ENCODE measurements at places on chromosomes 3 and 15.
A peak's percentile ranks its signal among the peaks of the same experiment; 100 is the strongest.

- DNase-seq, result no peak
These were observed 44.4 kb downstream of the MECOM start for GRCh38 chr3:169618894-169619792.

- DNase-seq, result no peak
These were observed 33.6 kb downstream of the KIF15 start for GRCh38 chr3:44795197-44795596.

- DNase-seq, result no peak
These were observed 376.6 kb downstream of the RSL24D1 start for GRCh38 chr15:54820098-54820497.

DNA sequence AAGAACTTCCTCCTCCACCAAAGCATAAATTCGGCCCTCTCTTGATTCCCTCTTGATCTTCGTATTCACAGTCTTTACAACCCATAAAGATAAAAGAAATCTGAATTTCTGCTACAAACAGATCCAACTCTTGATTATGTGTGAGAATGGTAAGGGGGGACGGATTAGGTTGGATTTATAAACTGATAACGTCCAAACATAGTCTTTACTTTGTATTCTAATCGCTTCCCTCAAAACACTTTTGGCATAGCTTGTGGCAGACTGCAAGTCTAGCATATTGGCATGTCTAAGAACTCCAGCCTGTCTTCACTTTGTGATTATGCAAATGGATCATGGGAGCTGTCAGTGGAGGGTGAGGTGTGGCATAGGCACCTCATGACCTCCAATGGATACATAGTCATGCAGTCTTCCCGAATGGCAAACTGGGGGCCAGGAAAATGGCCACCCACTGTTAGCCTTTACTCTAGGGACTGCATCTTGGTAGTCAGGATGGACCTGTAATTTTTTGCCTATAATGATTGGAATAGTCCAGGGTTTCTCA lies 24.3 kb upstream of the GPR171 start:
- no peak for DNase-seq

- no peak for DNase-seq
These were observed 65.2 kb upstream of the CHL1 start for GRCh38 chr3:131151-131888.

GRCh38 chr3:132605374-132605792 lies 8.3 kb downstream of the ACKR4 start:
- no peak for DNase-seq

DNA sequence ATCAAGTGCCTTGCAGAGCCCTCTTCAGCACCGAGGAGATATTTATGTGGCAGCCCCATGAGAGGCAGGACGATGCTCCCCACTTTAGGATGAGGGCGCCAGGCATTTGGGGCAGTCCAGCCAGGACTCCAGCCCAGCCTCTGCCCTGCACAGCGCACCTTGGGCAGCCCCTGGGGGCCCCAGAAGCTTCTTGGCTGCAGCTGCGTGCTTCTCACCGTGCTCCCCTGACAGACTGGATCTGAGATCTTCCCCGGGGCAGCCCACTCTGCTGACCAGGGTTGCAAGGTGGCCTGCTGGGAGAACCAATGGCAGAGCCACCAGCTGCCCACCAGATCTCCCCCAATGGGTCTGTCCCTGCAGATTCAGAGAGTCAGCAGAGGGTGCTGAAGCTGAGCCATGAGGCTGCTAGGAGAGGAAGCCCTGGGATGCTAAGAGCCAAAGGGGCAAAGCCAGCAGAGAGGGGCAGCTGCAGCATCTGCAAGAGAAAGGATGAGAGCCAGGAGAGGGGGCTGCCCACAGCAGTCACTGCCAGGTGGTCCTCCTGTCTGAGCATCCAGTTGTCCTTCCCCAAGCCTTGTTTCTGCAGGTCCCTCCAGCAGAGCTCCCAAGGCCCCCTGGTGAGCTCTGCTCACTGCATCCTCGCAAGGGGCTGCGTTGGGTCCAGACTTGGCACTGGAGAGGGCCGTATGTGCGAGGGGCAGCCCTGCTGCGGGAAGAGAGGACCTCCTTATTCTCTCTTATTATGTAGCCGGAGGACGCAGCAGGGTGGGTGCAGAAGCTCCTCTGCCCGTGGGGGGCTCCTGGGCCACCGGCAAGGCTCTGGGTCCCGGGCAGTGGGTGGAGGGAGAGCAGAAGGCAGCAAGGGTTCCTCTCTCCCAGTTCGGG lies 14.7 kb upstream of the KLF13 start:
- peak; percentile 3 for DNase-seq

DNA sequence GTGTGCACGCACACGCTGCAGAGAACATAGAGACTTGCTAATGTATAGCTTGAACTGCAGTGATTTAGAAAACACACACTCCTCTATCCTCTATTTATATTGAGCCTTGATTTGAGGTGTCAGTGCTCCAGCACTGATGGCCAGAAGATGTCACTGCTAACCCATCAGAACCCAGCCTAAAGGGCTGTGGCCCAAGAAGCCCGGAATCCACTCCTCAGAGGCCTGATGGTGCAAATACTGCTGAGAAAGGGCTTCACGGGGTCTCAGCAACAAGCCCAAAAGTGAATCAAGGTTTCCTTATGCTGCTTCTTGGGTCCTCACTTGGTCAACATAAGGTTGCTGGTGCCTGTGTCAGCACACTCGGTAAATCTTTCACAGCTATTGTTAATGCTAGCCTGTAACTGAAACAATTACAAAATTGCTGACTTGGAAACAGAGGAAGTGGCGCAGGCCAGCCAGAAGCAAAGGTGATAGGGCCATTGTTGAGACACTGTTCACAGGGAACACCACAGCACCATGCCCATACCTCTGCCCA lies 60.3 kb downstream of the HEG1 start:
- DNase-seq, result peak; percentile 72

DNA sequence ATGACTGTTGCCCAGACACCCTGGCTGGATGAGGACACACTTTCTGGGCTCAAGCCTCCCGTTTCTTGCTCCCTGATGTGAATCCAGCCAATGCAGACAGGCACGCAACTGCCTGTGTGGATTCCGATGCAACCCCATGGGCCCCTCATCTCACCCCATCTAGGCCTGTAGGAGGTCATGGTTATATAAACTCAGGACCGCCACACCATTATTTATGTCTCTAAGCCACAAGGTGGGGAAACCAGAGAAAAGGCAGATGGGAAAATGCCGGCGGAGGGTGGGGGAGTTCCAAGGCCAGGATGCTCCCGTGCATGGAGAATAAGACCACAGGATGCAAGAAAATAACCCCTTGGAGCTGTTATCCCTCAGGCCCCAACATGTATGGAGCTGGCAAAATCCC lies 2.0 kb downstream of the MESP1 start:
- no peak for DNase-seq

GRCh38 chr15:70563561-70564095 lies 199.7 kb downstream of the UACA start:
- no peak for DNase-seq

GRCh38 chr3:156725682-156726081 lies 51.3 kb downstream of the TIPARP start:
- DNase-seq, result no peak

- DNase-seq, result no peak
These were observed 535.1 kb downstream of the SOX2 start for GRCh38 chr3:182246870-182247269.

DNA sequence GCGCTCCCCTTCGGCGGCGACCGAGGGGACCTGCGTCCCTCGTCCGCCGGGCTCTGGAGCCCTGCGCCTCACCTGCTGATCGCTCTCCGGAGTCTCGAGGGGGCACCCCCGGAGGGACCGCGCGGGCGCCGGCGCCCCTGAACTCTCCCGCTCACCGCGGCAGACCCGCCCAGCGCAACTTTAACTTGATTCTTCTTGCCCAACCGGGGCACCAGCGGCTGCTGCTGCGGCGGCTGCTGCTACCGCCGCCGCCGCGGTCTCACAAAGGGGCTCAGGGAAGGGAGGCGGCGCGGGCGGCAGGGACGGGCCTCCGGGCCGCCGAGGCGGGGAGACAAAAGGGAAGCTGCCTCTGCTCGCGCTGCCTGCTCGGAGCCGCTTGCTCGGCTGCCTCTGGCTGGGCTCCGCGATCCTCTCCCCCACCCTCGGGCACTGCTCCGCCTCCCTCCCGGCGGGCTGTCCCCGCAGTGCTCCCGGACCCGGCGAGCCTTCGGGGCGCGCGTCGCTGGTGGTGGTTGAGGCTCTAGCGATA lies at the start of gene PPM1L:
PPM1L (plus strand) TSS at position 456 of the 529 bp plus-strand sequence.
- peak; percentile 53 for DNase-seq

DNA sequence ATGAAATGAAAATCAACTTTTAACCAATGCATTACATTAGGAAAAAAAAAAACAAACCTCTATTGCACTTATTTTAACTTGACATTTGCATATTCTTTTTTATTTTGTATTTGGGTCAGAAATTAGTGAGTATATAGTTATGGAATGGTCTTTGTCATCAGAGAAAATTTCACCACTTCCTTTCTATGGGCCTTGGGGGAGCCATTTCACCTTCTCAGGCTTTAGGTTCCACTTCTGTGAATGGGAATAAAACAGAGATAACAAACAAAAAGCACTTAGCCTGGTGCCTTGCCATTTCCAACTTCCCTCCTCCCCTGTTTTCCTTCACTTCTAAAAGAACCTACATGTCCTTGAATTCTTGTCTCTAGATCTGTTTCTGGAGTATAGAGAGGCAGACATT lies 168.0 kb upstream of the STT3B start:
- no peak for DNase-seq

DNA sequence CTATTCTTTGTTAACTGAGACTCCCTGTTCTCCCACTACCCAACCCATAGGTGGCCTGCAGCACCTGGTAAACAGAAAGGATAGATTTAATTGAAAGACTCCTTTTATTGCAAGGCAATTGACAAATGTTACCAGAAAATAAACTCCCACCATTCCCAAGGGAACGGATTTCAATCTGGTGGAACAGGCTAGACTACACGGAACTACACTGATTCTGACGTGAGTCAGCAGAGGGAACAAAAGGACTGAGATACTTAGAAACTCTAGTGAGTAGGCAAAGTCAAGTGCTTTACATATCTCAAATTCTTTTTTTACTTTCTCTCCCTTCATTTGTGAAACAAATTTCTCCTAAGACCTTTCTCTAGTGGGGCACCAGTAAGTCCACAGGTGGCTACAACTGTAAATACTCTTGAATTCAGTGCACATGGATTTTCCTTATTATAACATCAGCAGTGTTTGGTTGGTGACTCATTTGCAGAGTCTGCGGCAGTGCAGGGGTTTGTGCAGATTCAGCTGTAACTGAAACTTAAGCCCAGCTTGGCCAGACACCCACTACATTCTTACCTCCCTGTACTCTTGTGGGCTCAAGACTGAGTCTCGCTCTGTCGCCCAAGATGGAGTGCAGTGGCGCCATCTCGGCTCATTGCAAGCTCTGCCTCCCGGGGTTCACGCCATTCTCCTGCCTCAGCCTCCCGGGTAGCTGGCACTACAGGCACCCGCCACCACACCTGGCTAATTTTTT lies 34.3 kb upstream of the PLSCR2 start:
- DNase-seq, result no peak

DNA sequence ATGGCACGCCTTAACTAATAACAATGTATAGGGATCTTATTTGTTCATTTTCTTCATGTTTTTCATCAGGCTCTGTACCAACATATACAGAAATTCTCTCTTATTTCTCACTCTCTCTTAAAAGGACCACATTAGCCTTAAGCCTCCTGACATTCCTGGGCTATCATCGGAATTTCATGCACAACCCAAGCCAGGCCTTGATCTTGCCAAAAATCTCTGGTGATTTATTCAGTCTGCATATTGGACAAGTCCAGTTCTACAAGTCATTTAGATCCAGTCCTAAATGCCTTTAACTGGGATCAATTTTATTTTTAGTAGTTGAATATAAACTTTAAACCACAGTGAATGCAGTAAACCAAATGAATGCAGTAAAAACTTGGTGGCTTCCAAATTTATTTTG lies 385.4 kb downstream of the MECOM start:
- no peak for DNase-seq

DNA sequence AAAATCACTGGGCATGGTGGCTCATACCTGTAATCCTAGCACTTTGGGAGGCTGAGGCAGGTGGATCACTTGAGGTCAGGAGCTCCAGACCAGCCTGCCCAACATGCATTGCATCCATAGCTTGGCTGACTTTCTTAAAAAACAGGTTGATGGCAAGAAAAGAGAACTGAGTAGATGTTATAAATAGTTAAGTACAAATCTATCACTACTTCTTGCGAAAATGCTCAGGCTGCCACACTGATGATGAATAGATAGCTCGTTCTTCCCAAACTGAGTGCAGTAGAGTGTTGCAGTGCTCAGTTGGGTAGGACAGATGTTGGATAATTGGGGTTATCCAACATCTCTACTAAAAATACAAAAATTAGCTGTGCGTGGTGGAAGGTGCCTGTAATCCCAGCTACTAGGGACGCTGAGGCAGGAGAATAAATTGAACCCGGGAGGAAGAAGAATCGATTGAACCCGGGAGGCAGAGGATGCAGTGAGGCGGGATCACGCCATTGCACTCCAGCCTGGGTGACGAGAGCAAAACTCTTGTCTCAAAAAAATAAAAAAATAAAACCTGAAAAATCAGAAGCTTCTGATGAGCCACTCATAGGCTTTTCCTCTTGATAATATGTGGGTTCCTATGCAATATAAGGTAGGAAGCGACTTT lies 1.2 kb downstream of the BTLA start:
- DNase-seq, result peak; percentile 45

DNA sequence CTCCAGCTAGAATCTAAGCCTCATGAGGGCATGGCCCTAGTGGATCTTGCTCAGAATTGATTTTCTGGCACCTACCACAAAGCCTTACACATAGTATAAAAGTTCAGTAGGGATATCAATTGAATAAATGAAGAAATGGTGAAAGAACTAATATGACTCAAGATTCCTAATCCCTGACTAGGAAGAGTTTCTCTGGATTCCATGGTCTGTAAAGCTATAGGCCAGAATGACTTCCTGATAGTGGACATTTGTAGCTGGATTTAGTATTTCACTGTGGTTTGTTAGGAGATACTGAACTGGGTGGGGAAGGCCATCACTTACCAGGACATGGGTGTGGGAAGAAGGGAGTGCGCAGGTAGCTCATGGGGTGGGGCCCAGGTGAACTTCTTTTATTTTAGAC lies 168.9 kb downstream of the RAP2B start:
- no peak for DNase-seq

- no peak for DNase-seq
These were observed 230.7 kb upstream of the LYSMD4 start for GRCh38 chr15:99963976-99964375.

GRCh38 chr15:101615414-101615985 lies 36.7 kb downstream of the TM2D3 start:
- no peak for DNase-seq

- no peak for DNase-seq
These were observed 22.9 kb upstream of the SLC4A7 start for GRCh38 chr3:27507111-27507510.

DNA sequence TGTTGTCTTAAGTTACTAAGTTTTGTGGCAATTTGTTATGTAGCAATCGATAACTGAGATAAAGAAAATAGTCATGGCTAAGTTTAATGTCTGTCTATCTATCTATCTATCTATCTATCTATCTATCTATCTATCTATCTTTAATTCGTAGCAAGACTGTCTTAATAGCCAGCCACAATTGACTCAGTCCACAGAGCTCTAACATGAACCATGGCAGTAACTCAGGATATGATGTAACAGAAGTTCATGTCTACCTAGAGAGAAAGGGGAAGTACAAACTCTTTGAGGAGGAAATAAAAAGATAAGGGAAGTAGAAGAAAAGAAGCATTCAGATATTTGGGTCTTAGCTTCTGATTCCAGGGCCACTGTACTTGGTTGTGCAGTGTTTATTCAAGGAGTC lies 61.5 kb upstream of the FNDC3B start:
- DNase-seq, result no peak

All from activated naive CD4-positive, alpha-beta T cell treated with anti-CD3 and anti-CD28 coated beads for 36 hours (primary cell).